ENCODE measurements at places on chromosomes 3 and 15.

- DNase-seq, result no peak
These were observed 74.8 kb upstream of the POMGNT2 start for GRCh38 chr3:43180694-43181093.

DNA sequence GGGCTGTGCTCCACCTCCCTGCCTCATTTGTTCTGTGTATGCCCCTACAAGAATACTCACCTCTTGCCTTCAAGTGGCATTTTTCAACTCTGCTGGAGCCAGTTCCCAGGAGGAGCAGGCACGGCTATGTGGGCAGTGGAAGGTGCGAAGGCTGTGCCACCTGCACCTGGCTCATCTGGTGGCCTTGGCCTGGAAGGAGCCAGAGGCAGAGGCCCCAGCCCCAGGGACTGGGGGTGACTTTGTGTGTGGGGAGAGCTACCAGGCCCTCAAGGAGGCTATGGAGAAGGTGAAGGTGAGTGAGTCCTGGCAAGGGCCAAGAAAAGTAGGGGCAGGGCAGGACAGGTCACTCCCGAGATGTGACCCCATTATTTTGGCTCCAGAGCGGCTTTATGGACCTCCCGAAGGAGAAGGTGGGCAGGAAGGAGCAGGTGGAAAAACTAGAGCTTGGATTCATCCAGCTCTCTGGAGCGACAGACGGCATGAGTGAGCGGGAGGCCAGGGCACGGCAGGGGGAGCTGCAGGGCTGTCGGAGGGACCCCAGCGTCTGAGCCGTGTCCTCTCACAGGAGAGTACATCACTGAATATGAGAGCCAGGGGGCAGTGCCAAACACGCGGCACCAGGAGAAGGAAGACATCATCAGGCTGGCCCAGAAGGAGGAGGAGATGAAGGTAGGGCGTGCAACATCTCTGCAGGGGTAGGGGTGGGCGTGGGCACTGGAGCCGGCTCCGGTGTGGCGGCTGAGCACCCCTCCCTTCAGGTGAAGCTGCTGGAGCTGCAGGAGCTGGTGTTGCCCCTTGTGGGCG, 57.3 kb upstream of the UBE2Q2 start:
- no peak for DNase-seq

- DNase-seq, result no peak
These were observed 32.5 kb downstream of the GAP43 start for GRCh38 chr3:115655761-115656282.

DNA sequence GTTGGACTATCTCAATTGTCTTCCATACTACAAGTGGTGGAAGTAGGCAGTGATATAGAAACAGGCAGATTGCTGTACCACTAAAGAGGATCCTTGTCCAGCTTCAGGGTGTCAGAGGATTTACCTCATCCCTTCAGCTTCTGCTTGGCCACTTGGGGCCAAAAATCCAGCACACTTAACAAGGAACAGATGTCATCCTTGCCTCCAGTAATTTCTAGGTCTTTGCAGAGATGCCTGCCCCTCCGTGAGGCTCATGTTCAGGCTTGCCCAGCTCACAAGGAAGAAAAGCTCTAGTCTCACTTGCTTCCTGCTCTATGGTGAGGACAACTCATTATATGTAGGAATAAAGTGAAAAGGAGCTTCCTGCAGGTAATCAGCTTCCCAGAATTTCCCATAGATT, 510.3 kb downstream of the EPHA3 start:
- DNase-seq, result no peak

- DNase-seq, result no peak
These were observed 146.5 kb upstream of the UBE2E1 start for GRCh38 chr3:23659274-23659673.

GRCh38 chr15:31487811-31488436, 161.3 kb downstream of the KLF13 start:
- DNase-seq, result no peak

DNA sequence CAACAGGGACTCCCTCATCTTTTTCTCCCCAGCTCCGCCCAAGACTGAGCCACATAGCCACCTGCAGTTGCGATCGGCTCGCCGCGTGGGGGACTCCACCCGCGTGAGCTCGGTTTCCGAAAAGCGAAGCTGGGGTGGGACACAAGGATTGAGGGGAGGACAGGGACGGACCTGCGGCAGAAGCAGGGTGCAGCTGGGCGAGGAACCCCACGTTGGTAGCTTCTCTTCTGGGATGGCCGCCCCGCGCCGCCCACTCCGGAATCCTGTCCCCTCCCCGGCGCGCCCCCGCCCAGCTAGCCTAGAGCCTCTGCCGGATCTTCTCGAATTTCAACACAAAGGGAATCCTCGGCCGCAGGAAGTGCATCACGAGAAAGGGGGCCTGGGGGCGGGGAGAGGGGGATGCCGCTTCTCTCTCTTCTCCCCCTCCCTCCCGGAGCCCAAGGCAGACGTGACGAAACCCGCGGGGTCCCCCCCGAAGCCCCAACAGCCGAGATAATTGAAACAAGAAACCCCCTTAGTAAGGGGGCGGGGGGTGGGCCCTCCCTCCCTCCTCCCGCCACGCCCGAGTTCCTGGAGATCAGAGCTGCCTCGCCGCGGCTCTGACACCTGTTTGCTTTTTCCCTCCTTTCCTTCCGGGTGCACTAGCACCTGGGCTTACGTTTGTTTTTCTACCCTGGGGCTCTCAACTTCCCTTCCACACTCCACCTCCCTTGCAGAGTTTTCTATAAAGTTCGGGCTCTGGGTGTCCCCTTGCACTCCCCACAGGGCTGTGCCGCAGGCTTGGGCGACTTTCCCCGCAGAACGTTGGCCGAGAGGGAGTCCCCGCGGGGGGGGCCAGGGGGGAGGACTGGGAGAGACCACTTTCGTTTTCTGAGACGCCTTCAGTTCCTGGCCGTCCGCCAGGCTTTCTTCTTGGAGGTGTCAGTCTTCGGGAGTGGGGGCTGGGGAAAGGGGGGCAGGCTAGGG, 1.3 kb upstream of the KCNH8 start:
- DNase-seq, result peak; percentile 20

DNA sequence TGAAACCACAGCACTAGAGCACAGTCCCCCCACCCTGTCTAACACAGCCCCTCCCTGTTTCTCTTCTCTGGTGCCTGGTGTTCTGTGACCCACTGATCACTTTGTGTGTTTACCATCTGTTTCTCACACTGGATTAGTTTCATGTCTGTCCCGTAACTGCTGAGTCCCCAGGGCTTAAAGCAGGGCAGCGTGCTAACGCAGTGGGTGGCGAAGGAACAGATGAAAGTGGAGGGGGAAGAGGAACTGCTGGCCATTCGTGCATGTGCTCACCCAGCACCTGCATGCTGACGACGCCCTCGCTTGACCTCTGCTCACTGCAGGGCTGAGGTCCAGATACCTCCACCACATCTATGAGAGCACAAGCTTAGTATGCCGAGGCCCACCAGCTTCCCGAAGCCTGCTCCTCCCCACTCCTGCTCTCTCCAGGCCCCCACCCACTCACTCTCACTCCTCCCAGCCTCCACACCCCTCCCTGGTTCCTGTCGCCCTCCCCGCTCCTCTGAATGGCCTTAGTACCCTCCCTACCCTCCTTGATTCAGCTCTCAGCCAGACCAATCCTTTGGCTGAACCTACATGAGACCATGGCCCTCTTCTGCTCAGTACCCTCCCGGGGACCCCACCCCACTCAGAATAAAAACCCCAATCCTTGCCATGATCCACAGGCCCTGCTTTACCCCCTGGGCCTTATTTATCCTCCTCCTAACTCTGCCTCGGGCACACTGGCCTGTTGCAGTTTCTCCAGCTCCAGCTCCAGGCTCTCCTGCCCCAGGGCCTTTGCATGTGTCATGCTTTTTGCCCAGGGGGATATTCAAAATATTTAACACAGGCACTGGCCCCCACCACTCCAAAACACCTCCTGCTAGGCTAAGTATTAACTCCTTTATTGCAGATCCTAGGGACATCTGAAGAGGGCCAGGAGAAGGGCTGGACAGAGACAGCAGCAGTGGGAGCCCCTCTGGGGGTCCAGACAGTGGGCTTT, 15.1 kb upstream of the IQSEC1 start:
- DNase-seq, result no peak

GRCh38 chr3:72111265-72112205, 326.6 kb upstream of the PROK2 start:
- DNase-seq, result no peak

GRCh38 chr3:28114893-28115292, 126.5 kb upstream of the CMC1 start:
- no peak for DNase-seq

DNA sequence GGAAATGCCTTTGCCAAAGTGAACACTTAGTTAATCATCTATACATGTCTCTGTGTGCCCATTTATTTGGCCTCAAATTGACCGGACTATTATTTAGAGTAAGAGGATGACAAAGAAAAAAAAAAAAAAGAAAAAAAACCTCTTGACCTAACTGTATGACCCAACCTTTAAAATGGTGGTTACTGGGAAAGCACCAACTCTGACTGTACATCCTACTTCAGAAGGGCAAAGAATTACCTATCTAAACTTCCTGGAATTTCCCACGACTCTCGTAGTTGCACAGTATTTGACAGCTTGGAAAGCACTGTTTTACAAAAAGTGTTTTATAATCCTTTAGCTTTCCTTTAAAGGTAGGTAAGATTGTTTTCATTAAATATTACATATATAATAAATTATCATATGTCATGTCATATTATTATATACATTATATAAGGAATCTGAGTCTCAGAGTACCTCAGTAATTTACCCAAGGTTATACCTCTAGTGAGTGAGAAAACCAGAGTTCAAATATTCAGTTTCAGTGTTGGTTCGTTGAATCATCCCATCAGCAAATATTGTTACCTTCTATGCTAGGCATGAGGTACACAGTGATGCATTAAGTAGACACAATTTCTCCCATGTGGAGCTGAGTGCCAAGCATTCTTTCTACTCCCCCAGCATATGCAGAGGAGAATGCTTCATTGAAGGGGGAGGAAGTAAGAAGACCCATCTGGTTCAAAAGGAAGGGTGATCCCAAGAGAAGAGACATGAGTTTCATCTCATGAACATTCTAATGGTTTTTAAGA, 5.0 kb downstream of the BCL2A1 start:
- no peak for DNase-seq

DNA sequence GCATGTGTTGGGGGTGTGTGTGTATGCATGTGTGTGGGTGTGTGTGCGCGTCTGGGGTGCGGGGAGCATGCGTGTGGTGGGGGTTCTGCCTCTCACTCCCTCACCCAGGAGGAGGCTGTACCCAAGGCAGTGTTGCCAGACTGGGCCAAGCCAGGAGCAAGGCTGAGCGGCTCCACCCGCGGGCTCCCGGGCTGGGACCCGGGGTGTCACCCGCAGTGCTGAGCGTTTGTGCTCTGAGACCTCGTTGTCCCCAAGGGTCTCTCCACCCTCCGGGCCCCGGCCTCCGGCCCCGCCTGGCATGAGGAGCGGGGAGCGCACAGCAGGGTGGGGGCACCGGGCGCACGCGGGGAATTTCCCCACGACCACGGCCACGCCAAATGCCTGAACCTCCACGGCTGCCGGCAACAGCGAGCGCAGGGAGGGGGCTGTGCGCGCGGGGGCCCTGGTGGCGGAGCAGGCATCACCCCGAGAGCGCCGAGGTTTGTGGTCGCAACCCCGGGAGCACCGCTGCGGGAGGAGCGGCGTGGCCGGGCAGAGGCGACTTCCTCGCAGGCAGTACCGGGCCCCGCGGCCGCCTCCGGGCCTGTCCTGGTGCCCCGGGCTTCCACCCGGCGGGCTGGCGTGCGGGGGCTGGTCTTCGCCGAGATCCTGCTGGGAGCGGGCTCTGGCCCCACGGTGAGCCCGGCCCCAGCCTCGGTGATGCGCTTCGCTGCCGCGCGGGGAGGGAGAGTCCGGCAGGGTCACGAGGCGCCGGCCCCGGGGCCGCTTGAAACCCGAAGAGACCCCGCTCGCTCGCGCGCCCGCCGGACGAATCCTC, 7.4 kb upstream of the OCA2 start:
- DNase-seq, result no peak

DNA sequence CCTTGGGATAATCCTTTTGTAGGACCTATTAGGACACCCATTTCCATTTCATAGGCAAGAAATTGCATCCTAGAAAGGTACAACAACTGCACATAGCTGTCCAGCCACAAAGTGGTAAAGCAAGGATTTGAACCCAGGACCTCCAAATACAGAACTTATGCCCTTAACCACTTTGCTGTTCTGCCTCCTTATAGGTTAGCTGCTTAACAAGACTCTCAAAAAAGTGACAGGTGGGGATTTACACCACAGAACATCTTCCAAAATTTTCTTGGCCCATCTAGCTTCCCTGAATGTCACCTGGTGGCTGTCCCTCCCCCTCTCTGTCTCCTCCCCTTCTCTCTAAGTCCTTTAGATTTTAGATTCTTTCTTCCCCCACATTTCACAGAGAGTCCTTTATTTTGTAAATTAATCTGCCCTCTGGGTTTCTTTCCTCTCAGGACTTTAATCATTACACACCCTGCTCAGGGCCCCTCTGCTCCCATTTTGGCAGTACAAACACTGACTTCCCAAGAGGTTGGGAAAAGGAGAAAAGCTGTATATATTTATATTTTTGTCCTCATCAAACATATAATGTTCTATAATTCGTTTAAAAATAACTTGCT, 120.6 kb downstream of the CPNE4 start:
- DNase-seq, result no peak

GRCh38 chr15:63434576-63435186, 53.0 kb upstream of the CA12 start:
- DNase-seq, result no peak

DNA sequence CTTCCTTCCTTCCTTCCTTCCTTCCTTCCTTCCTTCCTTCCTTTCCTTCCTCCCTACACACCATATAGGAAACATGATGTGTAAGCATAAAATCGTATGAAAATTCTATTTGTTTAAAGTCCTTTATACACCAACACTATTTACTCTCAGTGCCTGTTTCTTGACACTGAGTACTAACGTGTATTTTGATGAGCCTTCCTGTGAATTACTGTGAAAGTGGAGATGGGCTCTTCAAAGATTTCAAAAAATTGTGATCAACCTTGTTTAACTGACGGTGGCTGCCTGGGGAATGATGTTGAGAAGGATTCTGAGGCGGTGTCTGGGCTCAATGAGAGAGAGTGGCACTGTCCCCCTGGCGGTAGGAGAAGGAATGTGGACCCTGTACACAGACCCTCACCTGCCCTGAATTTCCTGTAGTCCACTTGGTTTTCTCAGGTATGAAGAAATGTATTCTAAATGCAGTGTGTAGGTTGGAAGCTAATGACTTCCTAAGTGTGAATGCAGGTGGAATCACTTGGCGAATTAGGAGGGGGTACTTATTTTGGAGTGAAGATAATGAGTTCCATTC, 237.9 kb downstream of the GAP43 start:
- no peak for DNase-seq

- DNase-seq, result no peak
These were observed 19.5 kb downstream of the SMAD6 start for GRCh38 chr15:66721501-66721937.

DNA sequence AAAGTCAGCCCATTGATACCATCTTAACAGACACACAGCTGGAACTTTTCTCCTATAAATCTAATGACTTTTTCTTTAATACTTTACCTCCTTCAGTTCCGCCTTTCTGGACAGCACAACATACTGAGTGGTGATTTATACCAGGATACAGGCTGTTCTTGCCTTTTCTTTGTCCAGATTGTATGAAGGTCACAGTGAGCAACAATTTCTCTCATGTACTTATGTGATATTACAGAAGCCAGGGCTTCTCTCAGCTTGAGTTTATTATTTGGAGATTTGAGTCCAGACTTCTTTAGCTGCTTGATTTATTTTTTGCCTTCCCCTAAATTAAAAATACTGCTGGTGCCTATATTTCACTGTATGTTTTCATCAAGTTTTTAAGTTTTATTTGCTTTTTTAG, 976.0 kb downstream of the ROBO2 start:
- DNase-seq, result no peak

All from stimulated activated CD4-positive, alpha-beta T cell treated with anti-CD3 and anti-CD28 coated beads, TNF-alpha, amount 100 ng/mL, for 4 hours (primary cell).